Mesothelial cell of epicardium (in vitro differentiated cells): ENCODE measurements at places on chromosomes 2 and 18. TPM values are rescaled to one million over a fixed set of nuclear protein-coding genes. Genes with fewer than 3 reads are reported as not detected.
A peak's percentile ranks its signal among the peaks of the same experiment; 100 is the strongest.

Gene HOXD13
- total RNA-seq = 0.49 to 0.63 TPM (median 0.56 TPM) in 3 replicates

Gene CPLX4
- not detected in 3 replicates for total RNA-seq

DNA sequence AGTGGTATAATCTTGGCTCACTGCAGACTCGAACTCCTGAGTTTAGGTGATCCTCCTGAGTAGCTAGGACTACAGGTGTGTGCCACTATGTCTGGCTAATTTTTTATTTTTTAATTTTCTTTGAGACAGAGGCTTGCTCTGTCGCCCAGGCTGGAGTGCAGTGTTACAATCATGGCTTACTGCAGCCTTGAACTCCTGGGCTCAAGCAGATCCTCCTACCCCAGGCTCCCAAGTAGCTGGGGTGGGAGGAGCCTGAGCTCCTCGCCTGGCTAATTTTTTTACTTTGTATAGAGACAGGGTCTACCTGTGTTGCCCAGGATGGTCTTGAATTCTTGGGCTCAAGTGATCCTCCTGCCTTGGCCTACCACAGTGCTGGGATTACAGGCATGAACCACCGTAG lies 62.5 kb downstream of the BABAM2 start:
- H3K27ac ChIP-seq = no peak overlapping the region
- H3K4me3 ChIP-seq = no peak overlapping the region
- H3K4me1 ChIP-seq = peaks cover 14% of the 10 kb centered on the region
- H3K27me3 ChIP-seq = no peaks in the 10 kb centered on the region
- H3K36me3 ChIP-seq = peaks cover 17% of the 10 kb centered on the region

Gene NOL4
- 1.4 to 2.6 TPM (median 2.6 TPM) in 3 replicates for total RNA-seq

DNA sequence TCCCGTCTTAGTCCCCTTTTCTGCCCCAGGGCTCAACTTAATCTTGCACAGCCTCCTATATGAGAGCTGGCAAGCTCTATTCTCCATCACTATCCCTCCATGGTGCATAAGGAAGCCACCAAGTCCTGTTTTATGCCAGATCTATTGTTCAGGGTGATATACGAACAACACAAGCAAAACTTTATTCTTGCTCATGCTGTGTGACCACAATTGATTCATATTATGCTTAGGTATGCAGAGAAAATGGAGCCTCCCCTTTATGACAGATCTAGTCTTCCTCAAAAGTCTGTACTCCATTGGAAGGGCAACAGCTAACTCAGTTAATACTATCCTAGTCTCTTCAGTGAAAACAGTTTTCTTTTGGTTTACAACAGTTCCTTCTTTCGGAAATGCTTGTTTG lies 94.0 kb upstream of the STON1 start:
- H3K36me3 ChIP-seq = no peaks in the 10 kb centered on the region
- H3K27me3 ChIP-seq = no peaks in the 10 kb centered on the region
- peaks cover 13% of the 10 kb centered on the region for H3K4me1 ChIP-seq
- DNase-seq = no peak
- no peak overlapping the region for H3K27ac ChIP-seq

Gene FIGN
- 11.5 to 12.6 TPM (median 11.9 TPM) in 3 replicates for total RNA-seq

Gene CYP27A1
- total RNA-seq = 15.6 to 16.8 TPM (median 16.6 TPM) in 3 replicates

DNA sequence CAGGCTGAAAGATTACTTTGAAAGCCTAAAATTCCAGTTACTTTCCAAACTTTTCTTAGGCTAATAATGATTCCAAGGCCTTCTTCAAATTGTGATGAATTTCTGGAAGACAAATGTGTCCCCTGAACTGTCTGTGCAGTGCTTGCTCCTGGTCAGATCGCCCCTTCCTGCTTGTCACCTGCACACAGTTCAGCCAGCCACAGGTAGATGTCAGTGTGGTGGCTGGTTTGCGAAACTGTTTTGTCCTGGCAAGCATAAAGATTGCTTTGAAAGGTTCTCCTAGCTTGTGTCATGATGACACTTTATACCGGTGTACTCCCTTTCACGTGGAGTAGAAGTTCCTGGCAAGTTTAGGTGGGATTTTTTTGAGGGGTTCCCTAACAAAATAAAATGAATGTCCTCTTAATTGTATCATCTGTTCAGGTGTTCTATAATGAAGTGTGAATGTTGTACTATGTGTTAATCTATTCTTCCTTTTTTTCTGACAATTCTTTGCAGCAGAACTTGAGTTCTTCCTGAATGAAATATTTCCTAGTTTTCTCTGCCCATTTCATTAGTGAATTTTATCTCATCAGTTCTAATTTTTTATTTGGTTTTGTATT lies 298.8 kb downstream of the ZNF407 start:
- H3K27me3 ChIP-seq = no peaks in the 10 kb centered on the region
- no peak for DNase-seq
- no peaks in the 10 kb centered on the region for H3K36me3 ChIP-seq
- H3K4me3 ChIP-seq = no peak overlapping the region
- H3K4me1 ChIP-seq = peaks cover 26% of the 10 kb centered on the region

- H3K4me1 ChIP-seq = peaks cover 9% of the 10 kb centered on the region
- H3K4me3 ChIP-seq = no peak overlapping the region
- peak overlapping the region; percentile 71 for H3K27ac ChIP-seq
- H3K36me3 ChIP-seq = peaks cover 37% of the 10 kb centered on the region
- H3K27me3 ChIP-seq = no peaks in the 10 kb centered on the region
- DNase-seq = no peak
Observed at GRCh38 chr2:19933351-19933981, 31.7 kb upstream of the TTC32 start.

- no peaks in the 10 kb centered on the region for H3K27me3 ChIP-seq
- no peak overlapping the region for H3K27ac ChIP-seq
- no peaks in the 10 kb centered on the region for H3K36me3 ChIP-seq
Observed at GRCh38 chr2:218362606-218363005, 5.9 kb downstream of the CATIP start.

DNA sequence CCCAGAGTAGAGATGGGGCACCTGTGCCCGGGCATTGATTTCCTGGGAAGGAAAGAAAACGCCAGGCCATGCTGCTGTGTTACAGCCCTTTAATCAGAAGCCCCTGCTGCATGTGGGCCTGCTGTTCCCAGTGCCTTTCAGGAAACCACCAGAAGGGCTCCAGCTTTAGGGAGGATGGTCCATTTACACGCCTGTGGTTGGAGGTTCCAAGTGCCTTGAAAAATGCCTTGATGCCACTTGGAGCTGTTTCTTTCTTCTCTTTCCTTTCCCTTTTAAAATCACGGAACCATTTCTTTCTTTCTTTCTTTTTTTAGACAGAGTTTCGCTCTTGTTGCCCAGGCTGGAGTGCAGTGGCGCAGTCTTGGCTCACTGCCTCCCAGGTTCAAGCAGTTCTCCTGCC lies 60.5 kb downstream of the AGAP1 start:
- H3K36me3 ChIP-seq = no peaks in the 10 kb centered on the region
- no peak overlapping the region for H3K4me3 ChIP-seq
- H3K4me1 ChIP-seq = peaks cover 7% of the 10 kb centered on the region
- DNase-seq = no peak

- H3K36me3 ChIP-seq = no peaks in the 10 kb centered on the region
- H3K27ac ChIP-seq = no peak overlapping the region
- DNase-seq = no peak
- no peaks in the 10 kb centered on the region for H3K4me1 ChIP-seq
- H3K4me3 ChIP-seq = no peak overlapping the region
Observed at GRCh38 chr2:13560322-13560721, 843.6 kb downstream of the TRIB2 start.

- no peak for DNase-seq
- H3K36me3 ChIP-seq = no peaks in the 10 kb centered on the region
- H3K4me1 ChIP-seq = peaks cover 7% of the 10 kb centered on the region
- no peaks in the 10 kb centered on the region for H3K27me3 ChIP-seq
- H3K27ac ChIP-seq = no peak overlapping the region
Observed at GRCh38 chr2:11870584-11870983, 124.2 kb downstream of the LPIN1 start.

Gene RGPD3
- total RNA-seq = 0.09 to 0.18 TPM (median 0.18 TPM) in 3 replicates

GRCh38 chr2:118842661-118843482 lies 4.6 kb downstream of the EN1 start:
- DNase-seq = no peak
- peak overlapping the region; percentile 93 for H3K27ac ChIP-seq
- peaks cover 56% of the 10 kb centered on the region for H3K4me1 ChIP-seq
